ENCODE measurements at places on chromosomes 12 and 14.

GRCh38 chr12:110721570-110721969 lies 21.1 kb downstream of the PPP1CC start:
- no peak for DNase-seq

GRCh38 chr12:69580074-69580473 lies 5.2 kb upstream of the CCT2 start:
- no peak for DNase-seq

DNA sequence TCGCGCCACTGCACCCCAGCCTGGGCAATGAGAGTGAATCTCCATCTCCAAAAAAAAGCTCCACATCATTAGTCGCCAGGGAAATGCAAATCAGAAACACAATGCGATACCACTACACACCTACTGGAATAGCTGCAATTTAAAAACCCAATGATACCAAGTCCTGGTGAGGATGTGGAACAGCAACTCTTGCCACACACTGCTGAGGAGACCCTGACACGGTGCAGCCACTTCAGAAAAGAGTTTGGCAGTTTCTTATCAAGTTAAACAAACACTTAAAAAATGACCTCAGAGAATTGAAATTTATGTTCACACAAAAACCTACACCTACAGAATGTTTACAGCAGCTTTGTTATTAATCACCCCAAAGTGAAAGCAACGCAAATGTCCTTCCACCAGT lies 12.1 kb downstream of the P2RX2 start:
- DNase-seq, result no peak

GRCh38 chr12:115916910-115917668 lies 360.4 kb downstream of the MED13L start:
- DNase-seq, result peak; percentile 79

- DNase-seq, result no peak
Observed at GRCh38 chr12:116336542-116337065, 59.1 kb upstream of the MED13L start.

- no peak for DNase-seq
Observed at GRCh38 chr14:79011091-79011919, 841.1 kb downstream of the NRXN3 start.

GRCh38 chr14:70907996-70908934 lies 1.0 kb downstream of the PCNX1 start:
- DNase-seq, result peak; percentile 63

- no peak for DNase-seq
Observed at GRCh38 chr14:76954394-76955190, 73.9 kb downstream of the IRF2BPL start.

- DNase-seq, result peak; percentile 62
Observed at GRCh38 chr12:11553871-11554533, 95.5 kb upstream of the ETV6 start.

- DNase-seq, result no peak
Observed at GRCh38 chr14:91294153-91294552, 49.6 kb upstream of the GPR68 start.
